T-helper 22 cell (primary cell): ENCODE measurements at places on chromosomes 16 and 17.

DNA sequence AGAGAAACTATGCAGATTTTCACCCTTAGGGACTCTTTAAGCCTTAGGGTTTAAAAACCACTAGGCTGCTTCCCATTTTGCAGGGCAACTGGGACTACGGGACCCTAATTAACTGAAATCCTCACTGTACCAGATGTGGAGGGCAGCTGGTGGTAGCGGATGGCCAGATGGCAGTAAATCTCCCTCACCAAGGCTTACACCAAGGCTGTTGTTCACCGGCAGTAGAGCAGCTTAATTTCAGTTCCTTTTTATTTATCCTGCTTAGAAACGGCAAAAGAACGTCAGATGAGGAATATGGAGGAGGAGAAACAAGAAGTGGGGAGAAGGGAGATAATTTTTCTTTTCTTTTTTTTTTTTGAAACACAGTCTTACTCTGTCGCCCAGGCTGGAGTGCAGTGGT lies 6.5 kb downstream of the ABHD15 start:
- DNase-seq, result no peak

DNA sequence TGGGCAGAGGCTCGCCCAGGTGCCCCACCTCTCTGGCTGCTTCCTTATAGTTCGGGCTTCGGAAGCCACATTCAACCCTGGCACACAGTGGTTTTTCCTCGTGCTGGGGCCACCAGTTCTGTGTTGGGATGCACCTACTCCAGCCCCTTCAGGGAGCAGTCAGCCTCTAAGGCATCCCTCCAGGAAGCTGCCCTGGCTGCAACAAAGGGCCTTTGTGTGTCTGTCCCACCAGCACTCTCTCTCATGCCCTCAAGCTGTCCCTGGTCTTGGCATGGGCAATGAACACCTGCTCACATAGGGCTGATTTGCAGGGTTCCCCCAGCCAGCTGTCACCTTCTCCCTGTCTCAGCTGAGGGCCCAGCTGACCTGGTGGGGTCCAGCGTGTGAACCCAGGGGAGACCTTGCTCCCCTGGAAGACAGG lies 754 bp upstream of the NOXO1 start:
- DNase-seq, result no peak

- no peak for DNase-seq
Measured at GRCh38 chr16:16073001-16073545, 123.7 kb downstream of the ABCC1 start.

GRCh38 chr17:42846594-42847280 lies 2.4 kb downstream of the AOC2 start:
- DNase-seq, result no peak

DNA sequence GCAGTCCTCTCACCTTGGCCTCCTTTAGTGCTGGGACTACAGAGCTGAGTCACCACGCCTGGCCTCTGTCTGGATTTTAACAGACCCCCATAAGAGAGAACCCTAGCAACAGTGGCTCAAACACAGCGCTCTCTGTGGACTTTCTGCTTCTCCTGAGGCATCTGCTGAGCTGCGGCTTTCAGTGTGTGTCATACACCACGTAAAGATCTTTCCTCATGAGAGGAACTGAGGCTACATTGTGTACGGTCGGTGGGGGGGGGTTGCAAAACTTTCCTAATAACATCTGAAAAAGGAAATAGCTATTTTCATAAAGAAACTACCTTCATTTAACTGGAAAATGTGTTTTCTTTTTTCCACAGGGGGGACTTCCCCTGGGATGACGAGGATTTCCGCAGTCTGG lies 32.9 kb downstream of the DEF8 start:
- DNase-seq, result no peak
